Fibroblast of skin of right biceps (primary cell): ENCODE measurements at places on chromosomes 4 and X.

- DNase-seq = no peak
These were observed 34.0 kb upstream of the TSPAN5 start for GRCh38 chr4:98692411-98692810.

- peak; percentile 53 for DNase-seq
These were observed 140.9 kb upstream of the ANXA3 start for GRCh38 chr4:78410676-78411075.

GRCh38 chr4:78250500-78250899 lies 193.4 kb downstream of the FRAS1 start:
- DNase-seq = no peak

GRCh38 chr4:141786946-141787345 lies 150.6 kb downstream of the IL15 start:
- DNase-seq = peak; percentile 51

DNA sequence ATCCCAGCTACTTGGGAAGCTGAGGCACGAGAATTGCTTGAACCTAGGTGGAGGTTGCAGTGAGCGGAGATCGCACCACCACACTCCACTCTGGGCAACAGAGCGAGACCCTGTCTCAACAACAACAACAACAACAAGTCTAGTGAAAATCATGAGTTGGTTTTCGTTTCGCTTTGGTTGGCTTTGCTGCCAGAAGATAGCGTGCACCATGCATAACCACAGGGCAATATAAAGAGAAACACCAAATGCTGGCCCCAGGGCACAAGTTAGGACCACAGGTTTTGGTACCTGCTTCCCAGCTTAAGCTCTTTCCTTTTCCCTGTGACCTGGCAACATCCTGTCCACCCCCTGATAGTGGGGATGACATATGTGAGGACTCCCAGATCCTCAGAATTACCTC lies 21.5 kb upstream of the HMGB3 start:
- DNase-seq = no peak

DNA sequence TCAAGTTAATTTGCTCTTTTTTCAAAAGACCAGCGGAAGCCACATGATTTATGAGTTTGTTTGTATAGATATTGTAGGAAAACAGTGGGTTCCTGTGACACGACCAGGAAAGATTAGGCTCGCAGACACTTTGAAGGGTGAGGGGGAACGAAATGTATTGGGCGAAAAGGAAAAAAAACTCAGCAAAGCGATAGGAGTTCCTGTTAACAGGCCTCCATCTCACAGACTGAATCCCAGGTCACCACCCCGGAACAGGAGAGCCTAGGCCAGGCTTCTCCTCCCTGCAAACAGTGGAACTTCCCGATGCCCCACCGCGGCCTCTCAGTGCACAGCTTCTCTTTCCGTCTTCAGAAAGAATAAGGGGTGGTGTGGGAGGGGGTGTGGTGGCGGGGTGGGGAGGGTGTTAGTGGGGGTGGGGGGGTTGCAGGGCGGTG lies 181.8 kb upstream of the GPRIN3 start:
- DNase-seq = no peak

DNA sequence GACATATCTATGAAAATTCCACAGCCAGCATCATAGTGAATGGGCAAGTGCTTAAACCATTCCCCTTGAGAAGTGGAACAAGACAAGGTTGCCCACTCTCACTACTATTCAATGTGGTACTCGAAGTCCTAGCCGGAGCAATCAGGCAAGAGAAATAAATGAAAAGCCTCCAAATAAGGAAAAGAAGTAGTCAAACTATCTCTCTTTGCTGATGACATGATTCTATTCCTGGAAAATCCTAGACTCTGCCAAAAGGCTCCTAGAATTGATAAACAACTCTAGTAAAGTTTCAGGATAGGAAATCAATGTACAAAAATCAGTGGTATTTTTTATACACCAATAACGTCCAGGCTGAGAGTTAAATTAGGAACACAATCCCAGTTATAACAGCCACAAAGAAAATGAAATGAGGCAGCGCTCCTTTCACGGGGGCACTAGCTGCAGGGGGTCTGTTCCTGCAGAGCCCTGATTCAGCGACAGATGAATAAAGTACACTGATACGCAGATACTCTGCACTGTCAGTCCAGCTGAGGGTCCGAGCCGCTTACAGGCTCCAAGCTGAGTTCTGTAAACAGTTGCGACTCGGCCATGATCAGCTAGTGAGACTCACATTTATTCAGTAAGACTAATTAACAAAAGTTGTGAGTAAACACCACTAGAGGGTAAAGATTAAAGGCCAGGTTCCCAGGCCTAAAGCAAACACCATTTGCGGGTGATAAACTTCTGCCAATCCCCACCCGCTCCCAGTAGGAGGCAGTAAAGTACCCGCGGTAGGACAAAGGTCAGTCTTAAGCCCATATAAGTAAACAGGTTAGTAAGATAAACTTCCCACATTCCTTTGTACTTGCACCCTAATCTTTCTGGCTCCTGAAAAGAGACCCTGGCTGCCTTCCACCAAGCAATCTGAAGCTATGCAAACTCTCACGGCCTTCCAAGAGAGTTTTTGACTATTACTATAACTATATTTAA lies 290.6 kb upstream of the GRID2 start:
- DNase-seq = no peak

DNA sequence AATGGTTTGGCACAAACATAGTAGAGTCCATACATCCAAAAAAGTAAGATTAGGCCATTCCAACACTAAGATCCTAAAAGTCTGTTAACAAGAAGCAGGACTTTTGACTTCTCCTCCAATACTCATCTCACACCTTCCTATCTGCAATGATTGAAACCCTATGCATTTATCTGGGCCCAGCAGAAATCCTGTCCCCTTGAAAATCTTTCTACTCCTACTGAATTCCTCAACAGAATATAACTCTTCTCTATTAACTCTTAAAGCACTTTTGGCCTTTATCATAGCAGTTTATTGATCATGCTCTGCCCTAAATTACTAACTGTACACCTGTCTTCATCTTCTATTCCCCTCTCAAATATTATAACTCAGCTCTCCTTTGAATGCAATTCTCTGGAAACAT lies 4.6 kb downstream of the G3BP2 start:
- no peak for DNase-seq

- no peak for DNase-seq
These were observed 17.6 kb downstream of the TMEM187 start for GRCh38 chrX:153989973-153990655.

DNA sequence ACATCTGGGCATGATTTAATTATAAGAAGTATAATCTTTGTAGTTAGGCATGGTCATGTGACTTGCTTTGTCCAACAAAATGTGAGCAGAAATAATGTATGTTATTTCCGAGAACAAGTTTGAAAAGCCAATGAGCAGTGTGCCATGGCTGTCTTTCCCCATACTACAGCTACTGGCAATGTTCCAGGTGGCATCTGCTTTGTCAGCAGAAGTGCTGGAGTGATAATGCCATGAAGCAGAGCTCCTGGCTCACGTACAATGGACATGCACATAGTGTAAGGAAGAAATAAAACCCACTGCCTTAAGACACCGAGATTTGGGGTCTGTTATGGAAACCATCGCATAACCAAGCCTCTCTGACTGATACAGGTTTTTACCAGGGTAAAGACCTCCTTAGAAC lies 212.6 kb upstream of the RASGEF1B start:
- no peak for DNase-seq

DNA sequence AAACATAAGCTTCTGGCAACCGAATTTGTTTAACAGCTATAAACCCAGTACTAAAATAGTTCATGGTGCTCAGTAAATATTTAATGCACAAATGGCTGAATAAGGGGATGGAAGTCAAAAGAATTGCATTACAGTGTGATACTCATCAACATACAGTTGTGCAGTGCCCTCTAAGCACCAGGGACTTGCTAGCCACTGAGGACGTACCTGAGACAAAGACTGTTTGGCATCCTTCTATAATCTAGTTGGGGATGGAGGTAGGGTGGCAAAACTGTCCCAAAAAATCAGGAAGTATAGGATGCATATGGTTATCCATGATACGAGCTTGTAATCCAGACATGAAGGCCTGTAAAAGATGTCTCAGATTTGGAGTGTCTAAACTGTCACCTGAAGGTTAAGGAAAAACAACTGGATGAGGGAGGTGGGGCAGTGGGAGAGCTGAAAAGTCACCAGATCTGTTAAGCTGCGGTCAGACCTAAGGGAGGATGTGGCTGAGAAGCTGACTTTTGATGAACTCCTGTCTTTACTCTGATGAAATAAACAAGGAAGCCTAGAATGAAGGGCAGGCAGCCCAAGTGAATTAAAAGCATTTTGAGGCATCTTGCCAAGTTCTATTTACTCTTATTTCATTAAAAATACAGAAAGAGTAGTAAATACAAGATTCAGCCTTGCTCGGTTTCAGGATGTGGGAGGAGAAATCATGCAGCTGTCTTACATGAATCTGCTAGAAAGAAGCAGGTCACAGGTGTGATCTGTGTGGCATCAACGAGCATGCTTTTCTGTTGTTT lies 12.0 kb upstream of the CD38 start:
- DNase-seq = no peak

DNA sequence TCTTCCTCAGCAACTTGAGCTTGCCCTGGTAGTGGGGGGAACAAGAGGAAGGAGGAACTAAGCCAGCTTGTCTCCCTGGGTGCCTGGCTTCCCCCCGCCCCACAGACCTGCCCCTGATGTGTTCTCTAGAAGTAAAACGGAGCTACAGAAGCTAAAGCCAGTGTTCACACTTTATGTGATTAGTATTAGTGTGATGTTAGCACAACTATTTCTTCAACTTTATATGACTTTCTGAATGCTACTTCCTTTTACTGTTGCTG lies 10.7 kb downstream of the RGS12 start:
- DNase-seq = no peak

GRCh38 chr4:54091637-54092404 lies 8.1 kb upstream of the GSX2 start:
- peak; percentile 62 for DNase-seq

DNA sequence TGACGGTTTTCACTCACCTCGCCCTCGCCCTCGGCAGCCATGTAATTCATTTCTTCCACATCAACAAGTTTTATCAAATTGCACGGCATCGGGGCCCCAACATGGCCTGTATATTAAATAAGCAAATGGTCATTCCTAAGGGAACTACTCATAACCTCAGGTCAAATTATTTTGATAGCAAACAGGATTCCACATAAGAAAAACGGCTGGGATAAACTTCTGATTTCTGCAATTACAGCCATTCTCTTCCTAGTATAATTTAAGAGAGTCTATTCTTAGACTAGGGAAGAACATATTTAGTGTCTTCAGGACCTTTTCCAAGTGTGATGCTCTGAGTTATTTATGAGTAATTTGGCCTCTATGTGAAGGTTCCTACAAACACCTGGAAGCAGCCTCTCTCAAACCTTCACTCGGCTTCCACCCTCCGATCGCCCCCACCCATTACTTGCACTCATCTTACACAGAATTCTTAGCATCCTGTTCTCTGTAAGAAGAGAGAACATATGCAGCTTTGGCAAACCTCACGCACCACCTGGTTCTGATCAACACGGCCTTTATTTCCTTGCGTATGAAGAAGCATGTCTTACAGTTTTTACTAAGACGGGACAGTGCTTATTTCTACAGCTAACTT lies 29.4 kb upstream of the CENPU start:
- peak; percentile 49 for DNase-seq

GRCh38 chr4:78926826-78927225 lies 12.4 kb downstream of the PAQR3 start:
- no peak for DNase-seq

- DNase-seq = peak; percentile 70
These were observed 331.8 kb upstream of the TENM3 start for GRCh38 chr4:181911420-181911819.

DNA sequence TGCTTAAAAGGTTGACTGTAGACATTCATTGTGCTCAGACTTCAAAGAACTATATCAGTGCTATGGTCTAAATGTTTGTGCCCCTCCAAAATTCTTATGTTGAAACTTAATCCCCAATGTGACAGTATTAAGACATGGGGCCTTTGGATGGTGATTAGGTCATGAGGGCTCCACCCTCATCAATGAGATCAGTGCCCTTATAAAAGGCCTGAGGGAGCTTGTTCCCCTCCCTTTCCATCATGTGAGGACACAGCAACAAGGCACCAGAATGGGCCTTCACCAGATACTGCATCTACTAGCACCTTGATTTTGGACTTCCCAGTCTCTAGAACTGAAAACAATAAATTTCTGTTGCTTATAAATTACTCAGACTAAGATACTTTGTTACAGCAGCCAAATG lies 28.3 kb downstream of the CLOCK start:
- no peak for DNase-seq

DNA sequence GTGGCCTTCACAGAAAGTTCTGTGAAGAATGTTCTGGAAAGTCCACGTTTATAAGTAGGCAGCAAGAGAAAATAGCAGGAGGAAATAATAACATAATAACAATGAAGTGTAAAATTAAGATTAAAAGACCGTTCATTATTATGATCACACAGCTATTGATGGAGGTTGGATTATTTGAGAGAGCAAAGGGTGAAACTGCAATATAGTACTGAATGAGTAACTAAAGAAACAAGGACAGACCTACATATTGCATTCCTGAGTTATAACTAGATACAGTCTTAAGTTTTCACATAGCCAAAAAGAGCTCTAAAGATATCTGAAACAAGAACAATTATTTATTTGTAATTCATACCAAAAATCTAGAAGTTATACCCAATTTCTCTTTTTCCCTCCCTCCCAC lies 122.9 kb upstream of the TMEM164 start:
- DNase-seq = no peak

GRCh38 chr4:168787801-168788595 lies 222.1 kb downstream of the CBR4 start:
- peak; percentile 69 for DNase-seq

DNA sequence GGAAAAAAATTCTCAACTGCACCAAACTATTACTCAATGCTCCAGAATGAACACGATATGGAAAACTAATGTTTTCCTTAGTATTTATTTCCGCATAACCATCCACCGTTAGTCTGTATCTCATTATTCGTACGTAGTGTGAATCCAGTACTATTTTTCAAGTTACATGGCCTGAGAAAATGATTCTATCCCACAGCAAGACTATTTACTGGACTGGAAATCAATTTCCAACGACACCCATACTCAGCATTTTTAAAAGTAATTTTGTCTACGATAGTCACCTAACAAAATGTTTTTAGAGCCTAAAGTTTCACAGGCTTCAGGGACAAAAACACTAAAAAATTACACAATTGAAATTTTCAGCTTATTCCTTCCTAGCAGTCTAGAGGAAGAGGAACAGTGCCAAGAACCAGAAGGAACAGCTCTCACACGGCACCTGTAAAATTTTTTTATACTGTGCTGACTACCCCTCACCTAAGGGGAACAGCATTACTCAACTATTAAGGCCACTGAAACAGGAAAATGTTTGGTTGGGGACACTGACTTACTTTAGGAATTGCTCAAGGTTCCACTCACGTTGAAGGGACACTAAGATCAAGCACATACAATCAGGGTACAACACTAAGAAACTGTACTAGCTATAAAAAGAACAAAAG lies 9.6 kb downstream of the UBE2D3 start:
- no peak for DNase-seq

- DNase-seq = no peak
These were observed 7.1 kb downstream of the SMIM9 start for GRCh38 chrX:154827194-154828015.

DNA sequence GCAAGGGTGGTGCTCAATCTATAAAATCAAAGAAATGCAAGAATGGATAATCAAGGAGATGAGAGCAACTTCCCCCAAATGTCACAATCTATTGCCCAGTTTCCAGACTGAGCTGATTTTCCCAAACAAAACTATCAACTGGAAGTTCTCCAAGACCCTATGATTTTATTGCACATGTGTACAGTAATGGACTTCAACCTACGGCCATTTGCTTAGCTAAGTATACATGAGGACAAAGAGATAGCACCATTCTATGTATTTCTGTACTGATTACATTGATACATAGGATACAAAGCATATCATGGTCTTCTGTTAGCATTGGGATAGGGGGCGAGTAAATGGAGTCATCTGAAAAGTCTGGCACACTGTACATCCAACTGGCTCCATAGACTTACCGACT lies 407.8 kb downstream of the GABRG1 start:
- no peak for DNase-seq
